ENCODE measurements at places on chromosomes 13 and 19. TPM values are rescaled to one million over a fixed set of nuclear protein-coding genes. Genes with fewer than 3 reads are reported as not detected.

- DNase-seq = no peak
These were observed 35.3 kb downstream of the FPR3 start for GRCh38 chr19:51830274-51830673.

- DNase-seq = no peak
These were observed 56.2 kb downstream of the FLT1 start for GRCh38 chr13:28438598-28439334.

DNA sequence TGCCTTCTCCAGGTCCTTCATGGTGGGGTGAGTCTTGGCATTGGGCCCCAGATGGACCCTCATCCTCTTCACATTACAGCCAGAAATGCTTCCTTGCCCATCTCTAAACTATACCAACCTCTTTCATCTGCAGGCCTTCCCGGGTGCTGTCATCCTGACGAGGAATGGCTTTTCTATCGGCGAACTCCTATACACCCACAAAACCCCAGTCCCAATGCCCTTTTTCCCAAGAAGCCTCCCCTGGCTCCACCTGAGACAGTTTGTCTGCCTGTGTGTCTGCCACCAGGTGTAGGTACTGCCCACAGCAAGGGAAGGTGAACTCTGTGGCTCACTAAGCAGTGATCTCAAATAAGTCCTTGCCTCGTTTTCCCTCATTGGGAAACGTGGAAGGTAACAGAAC lies 55.3 kb downstream of the PTPRS start:
- DNase-seq = no peak

- no peak for DNase-seq
These were observed 25.3 kb downstream of the TRPM4 start for GRCh38 chr19:49182848-49183375.

- DNase-seq = no peak
These were observed 3.3 kb downstream of the MTIF3 start for GRCh38 chr13:27446986-27447583.

DNA sequence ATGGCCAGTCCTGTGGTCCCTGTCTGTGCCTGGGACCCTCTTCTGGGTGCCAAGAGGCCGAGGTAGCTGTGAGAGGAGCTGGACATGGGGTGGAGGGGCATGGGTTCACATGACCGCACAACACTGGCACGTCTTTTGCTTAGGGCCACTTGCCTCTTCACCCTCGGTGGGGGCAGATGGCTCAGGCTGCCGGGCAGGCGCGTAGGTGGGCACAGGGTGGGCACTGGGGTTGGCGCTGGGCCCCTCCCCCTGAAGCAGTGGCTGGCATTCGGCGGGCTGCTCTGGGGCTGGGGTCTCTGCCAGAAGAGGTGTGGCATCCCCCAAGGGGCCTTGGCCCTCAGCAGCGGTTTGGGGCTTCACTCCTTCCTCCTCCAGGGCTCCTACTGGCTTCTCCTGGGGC lies 8.4 kb downstream of the PALM3 start:
- DNase-seq = no peak

GRCh38 chr19:8610041-8610935 lies at the start of gene ADAMTS10:
Gene ADAMTS10, minus strand, starts transcription at chr19:8610715. Its CDS starts 5,005 bp downstream, at chr19:8605710.
- DNase-seq = peak; percentile 76

DNA sequence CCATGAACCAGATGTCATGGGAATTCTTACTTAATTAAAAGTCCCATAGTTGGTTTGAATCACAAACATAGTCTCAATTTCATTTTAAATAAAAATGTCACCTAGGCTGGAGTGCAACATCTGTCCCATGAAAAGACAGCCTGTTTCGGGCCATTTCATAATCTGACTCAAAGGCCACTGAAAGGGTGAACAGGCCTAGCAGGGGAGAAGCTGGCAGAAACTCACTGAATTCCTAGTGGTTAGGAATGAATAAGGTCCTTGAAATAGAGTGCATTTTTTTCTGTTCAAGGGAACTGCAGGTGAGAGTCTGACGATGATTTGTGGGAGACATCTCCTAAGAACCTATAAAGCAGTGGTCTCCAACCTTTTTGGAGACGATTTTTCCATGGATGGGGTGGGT lies 44.0 kb upstream of the PCCA start:
- DNase-seq = no peak

The FGF21 gene
- not detected for total RNA-seq

The CEACAM7 gene
- total RNA-seq = not detected

The TEX29 gene
- total RNA-seq = not detected

The SMIM44 gene
- not detected for total RNA-seq

Data from ovary (tissue), 10 donors.